ENCODE measurements at places on chromosomes 7 and 10.

- DNase-seq = no peak
These were observed 165.6 kb downstream of the ZEB1 start for GRCh38 chr10:31484431-31485135.

GRCh38 chr7:698515-699475, 27.7 kb upstream of the DNAAF5 start:
- DNase-seq = no peak

GRCh38 chr7:27068259-27068658, 27.5 kb downstream of the HOXA1 start:
- DNase-seq = no peak

- DNase-seq = no peak
These were observed 184.9 kb upstream of the GNAI1 start for GRCh38 chr7:79949778-79950177.

GRCh38 chr10:117262291-117262902, 21.5 kb downstream of the SLC18A2 start:
- DNase-seq = no peak

GRCh38 chr10:132387764-132388210, 9.2 kb upstream of the PWWP2B start:
- DNase-seq = peak; percentile 67

GRCh38 chr10:78614744-78615143, 454.0 kb upstream of the ZMIZ1 start:
- DNase-seq = no peak

DNA sequence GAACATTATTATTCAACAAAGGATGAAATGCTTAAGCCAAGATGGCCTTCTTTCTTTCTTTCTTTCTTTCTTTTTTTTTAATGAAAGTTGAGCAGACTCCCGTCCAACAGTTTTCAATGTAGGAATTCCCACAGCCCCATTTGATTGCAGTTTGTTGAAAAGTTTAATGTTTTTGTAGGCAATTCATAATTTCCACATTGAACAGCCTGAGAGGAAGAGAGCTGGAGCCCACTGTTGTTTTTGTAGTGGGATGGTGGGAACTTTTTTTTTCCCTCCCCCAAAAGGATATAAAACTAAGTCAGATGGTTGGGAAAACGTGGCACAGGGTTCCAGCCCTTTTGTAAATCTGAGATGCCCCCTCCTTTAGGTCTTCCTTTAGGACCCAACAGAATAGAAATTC, 86.6 kb downstream of the TCF7L2 start:
- no peak for DNase-seq

- DNase-seq = no peak
These were observed 8.4 kb upstream of the PVRIG start for GRCh38 chr7:100211342-100211780.

DNA sequence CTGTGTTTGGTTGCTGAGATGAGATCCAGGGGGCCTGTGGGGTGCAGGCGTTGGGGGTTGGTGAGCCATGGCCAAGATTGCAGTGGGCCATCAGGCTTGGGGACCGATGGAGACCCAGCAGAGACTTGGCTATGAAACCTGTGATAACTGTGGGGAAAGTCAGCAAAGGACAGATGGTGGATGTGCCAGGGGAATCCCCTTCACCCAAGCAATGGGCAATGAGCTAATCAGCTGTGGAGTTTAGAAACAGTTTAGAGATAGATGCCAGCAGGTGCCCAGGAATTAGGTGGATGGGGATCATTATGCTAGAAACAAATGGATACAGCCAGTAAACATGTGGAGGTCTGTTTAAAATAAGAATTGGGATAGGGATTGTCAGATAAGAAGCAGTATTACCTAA, 151.4 kb upstream of the FERD3L start:
- DNase-seq = no peak

DNA sequence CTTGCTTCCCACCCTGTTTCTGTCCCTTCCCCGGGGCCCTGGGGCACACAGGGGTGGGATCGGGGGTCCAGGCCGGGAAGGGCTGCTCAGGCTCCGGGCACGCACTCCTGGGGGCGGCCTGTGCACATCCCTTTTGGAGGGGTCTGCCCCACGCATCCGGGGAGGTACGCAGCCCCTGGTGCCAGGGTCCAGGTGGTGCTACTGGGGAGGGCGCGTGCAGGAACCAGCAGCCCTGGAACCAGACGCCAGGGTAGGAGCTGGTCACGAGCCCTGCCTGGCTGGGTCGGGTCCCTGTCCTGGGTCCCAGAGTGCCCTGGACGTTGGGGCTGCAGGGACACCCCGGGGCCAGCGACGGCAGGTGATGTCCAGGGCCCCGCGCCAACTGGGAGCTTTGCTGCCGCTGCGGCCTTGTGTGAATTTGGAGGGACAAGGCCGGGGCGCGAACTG, 53.4 kb downstream of the GLRX3 start:
- DNase-seq = no peak

DNA sequence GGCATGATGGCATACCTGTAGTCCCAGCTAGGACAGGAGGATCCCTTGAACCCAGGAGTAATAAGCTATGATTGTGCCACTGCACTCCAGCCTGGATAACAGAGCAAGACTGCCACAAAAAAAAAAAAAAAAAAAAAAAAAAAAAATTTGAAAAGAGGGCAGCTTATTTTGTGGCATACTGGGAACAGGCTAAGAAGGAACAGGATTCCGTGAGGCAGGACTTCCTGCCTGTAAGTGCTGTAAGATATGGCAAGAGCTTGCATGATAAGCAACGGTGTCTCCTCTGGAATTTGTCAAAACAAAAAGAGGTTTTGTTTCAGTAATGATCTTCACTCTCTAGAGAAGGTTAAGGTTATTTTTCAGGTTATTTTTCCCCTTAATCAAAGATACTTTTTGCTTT, 101.1 kb downstream of the ABCC2 start:
- DNase-seq = no peak

DNA sequence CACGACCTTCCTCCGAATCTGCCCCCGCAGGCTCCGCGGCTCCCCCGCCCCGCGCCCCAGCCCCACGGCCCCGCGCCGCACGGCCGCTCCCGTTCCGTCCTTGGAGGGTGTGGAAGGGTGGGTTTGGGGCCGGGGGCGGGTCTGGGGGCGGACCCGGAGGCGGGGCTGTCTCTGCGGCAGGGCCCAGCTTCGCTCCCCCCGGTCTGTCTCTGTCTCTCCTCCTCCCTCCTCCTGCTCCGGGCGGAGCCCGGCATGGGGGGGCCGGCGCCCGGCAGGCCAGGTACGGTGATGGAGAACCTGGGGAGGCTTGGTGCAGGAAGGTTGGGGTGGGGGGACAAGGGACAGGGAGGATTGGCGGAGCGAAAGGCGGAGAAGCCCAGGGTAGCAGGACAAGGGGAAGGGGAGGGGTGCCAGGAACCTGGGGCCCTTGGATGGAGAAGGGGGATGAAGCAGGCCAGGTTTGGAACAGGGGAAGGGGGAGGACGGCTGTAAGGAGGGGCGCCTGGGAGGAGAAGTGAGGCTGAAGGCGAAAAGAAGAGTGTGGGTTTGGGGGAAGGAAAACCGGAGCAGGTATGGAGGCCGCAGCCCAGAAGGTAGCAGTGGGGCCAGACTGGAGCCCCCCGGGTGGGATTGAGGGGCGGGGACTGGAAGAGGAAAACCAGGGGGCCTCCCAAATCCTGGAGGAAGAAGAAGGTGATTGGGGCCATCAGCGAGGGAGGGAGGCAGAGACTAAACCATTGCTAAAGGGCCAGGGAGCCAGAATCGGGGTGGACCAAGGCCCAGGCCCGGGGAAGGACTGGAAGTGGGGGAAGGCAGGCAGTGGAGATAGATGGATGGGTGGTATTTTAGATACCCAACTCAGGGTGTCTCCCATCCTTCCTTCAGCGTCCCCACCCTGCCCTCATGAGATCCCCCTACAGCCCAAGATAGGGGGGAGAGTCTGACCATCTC, at the start of gene NYAP1:
NYAP1 (plus strand) TSS at position 206 of the 951 bp plus-strand sequence. CDS start 1,385 bp downstream, outside the sequence.
- peak; percentile 74 for DNase-seq

DNA sequence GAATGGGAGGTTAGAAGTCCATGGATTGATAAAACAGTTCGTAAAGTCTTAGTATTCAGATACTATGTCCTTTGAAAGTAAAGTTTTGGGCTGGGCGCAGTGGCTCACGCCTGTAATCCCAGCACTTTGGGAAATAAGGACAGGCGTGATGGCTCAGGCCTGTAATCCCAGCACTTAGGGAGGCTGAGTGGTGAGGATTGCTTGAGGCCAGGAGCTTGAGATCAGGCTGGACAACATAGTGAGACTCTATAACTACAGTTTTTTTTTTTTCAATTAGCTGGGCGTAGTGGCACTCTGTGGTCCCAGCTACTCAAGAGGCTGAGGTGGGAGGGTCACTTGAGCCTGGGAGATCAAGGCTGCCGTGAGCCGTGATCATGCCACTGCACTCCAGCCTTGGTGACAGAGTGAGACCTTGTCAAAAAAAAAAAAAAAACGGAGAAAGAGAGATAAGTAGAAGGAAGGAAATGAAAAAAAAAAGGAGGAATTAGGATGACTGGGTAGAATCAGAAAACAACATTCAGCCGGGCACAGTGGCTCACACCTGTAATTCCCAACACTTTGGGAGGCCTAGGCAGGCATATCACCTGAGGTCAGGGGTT, 25.7 kb upstream of the AGFG2 start:
- no peak for DNase-seq

GRCh38 chr10:125629758-125630376, 53.1 kb downstream of the TEX36 start:
- no peak for DNase-seq

DNA sequence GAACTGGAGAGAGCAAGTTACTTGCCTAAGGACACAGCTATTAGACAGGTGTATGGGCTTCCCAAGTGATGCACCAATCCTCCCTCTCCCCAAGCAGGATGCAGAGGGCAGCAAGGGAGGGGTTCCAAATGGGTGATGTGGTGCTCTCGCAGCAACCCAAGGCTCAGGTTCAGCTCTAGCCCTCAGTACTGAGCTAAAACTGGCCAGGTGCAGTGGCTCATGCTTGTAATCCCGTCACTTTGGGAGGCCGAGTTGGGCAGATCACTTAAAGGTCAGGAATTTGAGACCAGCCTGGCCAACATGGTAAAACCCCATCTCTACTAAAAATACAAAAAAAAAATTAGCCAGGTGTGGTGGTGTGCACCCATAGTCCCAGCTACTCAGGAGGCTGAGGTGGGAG, 40.7 kb downstream of the GPRIN2 start:
- DNase-seq = peak; percentile 6

DNA sequence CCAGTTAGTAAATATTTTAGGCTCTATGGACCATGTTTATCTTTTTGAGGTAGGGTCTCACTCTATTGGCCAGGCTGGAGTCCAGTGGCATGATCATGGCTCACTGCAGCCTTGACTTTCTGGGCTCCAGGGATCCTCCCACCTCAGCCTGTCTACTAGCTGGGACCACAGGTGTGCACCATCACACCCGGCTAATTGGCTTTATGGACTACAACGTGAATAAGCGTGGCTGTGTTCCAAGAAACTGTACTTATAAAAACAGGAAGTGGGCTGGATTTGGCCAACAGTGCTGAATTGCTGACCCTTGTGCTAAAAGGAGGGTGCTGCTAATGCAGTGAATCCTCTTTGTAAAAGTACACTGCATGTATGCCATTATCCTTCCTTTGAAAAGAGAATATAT, 111.7 kb upstream of the CDK13 start:
- DNase-seq = no peak

DNA sequence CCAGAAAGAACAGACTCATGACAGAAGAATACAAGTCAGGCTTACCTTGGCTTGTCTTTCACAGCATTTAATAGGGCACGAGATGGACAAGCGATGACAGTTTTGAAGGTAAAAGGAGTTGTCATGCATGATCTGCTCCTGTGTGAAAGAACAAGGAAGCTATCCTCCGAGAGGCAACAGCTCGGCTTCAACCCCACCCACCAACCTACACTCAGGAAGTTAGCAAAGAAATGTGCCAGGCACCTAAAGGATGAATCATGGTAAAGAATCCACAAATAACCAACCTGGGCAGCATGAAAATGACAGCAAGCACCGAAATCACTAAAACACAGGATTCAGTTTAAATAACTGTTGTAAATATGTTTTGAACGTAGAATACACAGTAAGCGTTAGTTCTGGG, 700.2 kb downstream of the TYW1 start:
- DNase-seq = no peak

DNA sequence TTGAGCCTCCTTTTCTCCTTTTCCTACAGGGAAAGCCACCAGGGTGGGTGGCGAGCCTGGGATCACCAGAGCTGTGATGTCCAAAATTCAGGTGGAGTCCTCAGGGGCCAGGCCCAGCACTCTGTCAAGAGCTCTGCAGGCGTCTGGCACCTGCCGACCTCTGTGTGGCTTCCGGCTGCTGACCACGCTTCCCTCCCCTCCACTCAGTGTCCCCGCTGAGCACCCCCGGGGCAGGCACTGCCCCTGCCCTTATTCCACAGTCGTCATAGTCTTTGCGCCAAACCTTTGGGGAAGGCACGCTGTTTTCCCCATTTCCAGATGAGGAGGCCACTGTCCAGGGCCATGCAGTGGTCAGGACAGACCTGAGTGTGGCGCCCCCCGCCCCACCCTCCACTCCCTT, 7.5 kb downstream of the MTG1 start:
- no peak for DNase-seq

- DNase-seq = no peak
These were observed 68.9 kb downstream of the MET start for GRCh38 chr7:116740755-116741462.

GRCh38 chr7:123746931-123747488, 1.8 kb downstream of the WASL start:
- DNase-seq = no peak

DNA sequence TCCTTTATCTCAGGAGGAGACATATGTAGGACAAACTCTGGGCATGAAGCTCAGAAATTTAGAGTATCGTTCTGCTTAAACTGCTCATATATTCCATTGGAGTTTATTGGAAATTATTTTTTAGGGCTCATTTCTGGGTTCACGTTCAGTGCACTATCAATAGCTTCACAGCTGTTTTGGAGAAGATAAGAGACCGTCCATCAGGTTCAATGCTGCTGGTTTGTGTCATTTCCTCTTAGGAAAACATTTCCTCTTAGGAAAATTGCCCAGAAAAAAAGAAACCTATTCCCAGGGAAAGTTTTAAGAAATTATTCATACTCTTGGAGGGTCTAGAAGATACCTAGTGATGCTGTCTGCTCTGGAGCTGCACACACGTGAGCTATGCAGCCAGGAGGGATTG, 691.7 kb downstream of the GRID1 start:
- DNase-seq = no peak

All from WERI-Rb-1 (cell line).